Brain pericyte (primary cell): ENCODE measurements at places on chromosomes 12 and 14.
A peak's percentile ranks its signal among the peaks of the same experiment; 100 is the strongest.

DNA sequence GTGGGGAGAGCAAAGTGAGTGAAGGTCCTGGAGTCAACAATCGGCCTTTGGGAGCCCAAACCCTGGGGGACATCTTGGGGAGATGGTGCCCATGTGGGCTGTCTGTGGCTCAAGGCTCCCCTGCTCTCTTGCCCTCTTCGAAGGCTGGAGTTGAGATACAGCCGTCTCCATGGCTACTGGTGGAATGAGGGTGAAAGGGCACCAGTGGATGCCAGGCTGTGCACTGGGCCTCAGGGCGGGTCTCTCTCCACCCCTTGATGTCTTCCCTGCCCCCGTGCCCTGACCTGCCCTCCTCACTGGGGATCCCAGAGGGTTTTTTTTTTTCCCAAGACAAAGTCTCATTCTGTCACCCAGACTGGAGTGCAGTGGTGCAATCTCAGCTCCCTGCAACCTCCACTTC is 2.0 kb upstream of the ANKRD9 start:
- DNase-seq: no peak

GRCh38 chr12:20800160-20800559 is 10.3 kb upstream of the SLCO1B3 start:
- no peak for DNase-seq

- DNase-seq: no peak
Measured at GRCh38 chr12:49487605-49488004, 51.2 kb upstream of the KCNH3 start.

- DNase-seq: peak; percentile 95
Measured at GRCh38 chr12:46459111-46459510, 86.5 kb upstream of the SLC38A2 start.

GRCh38 chr12:132858718-132859266 is 28.6 kb downstream of the CHFR start:
- DNase-seq: no peak

GRCh38 chr12:49750027-49750995 is 9.0 kb downstream of the TMBIM6 start:
- no peak for DNase-seq

- no peak for DNase-seq
Measured at GRCh38 chr14:55470025-55470424, 29.6 kb upstream of the TBPL2 start.

DNA sequence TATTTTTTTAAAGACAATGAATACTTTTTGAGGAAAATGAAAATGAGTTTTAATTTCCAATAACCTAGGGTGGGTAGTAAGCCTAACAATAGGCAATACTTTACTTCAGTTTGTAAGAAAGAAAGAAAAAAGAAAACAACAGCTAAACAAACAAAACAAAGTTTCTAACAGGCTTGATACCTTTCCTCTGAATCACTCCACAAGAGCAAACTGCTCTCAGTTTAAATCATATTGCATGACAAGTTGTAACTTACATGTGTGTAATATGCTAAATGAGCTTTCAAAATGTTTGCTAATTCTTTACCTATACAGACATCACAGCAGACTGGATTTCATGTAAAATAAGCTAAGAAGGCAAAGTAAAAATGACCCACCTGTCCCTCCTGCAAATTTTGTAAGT is 6.7 kb upstream of the LMO3 start:
- DNase-seq: no peak
